Coronary artery (tissue), 2 donors: ENCODE measurements at places on chromosomes 13 and 19.

GRCh38 chr13:87124785-87125074 lies 546.4 kb upstream of the SLITRK5 start:
- no peak for DNase-seq

- DNase-seq, result peak; percentile 90
Observed at GRCh38 chr19:12788682-12789097, 2.6 kb upstream of the JUNB start.

DNA sequence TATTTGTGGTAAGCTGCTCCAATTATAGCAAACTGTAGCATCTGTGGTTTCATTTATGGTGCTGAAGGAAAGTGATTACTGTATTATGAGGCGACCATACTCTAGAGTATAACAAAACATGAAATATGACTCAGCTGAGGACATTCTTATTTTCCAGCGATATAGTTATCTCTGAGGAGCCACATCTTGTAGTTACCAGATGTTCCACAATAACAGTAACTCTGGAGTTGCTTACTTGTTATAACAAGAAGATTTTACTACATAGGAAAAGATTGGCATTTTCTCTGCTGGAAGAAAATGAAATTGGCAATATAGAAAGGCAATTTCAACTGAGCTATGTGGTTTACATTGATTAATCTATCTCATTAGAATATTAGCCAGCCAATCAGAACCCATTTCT lies 1634.2 kb downstream of the PCDH9 start:
- no peak for DNase-seq

- DNase-seq, result no peak
Observed at GRCh38 chr13:39684531-39685137, 29.2 kb downstream of the COG6 start.

- DNase-seq, result no peak
Observed at GRCh38 chr19:46803555-46803954, 15.2 kb upstream of the SLC1A5 start.

GRCh38 chr13:74444161-74444571 lies 310.0 kb upstream of the KLF12 start:
- DNase-seq, result no peak

DNA sequence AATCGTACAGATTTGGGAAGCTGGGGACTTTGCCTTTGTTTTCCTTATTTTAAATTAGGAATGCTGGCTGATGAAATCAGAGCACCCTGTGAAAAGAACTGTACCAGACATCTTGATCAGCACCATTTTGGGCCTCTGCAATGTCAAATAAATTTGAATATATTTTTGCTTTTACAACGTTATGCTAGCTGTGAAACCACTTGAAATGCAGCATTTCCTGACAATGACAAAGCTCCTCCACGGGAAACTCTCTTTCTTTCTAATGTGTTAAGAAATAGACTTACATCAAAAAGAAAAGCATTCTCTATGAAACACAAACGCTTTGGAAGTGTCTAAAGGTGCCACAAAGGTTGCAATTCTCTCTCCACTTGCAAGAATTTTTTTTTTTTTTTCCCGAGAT lies 47.1 kb upstream of the MAP3K10 start:
- DNase-seq, result no peak

- peak; percentile 94 for DNase-seq
Observed at GRCh38 chr19:45506246-45506988, 862 bp upstream of the VASP start.

- DNase-seq, result no peak
Observed at GRCh38 chr13:43377973-43378372, 354.6 kb downstream of the DNAJC15 start.

- DNase-seq, result peak; percentile 12
Observed at GRCh38 chr19:41695745-41696144, 7.7 kb upstream of the CEACAM7 start.
